ENCODE measurements at places on chromosomes 2 and 18.

- DNase-seq, result no peak
Measured at GRCh38 chr2:234269769-234270204, 219.3 kb downstream of the SPP2 start.

- DNase-seq, result no peak
Measured at GRCh38 chr2:84288293-84288692, 170.8 kb downstream of the SUCLG1 start.

DNA sequence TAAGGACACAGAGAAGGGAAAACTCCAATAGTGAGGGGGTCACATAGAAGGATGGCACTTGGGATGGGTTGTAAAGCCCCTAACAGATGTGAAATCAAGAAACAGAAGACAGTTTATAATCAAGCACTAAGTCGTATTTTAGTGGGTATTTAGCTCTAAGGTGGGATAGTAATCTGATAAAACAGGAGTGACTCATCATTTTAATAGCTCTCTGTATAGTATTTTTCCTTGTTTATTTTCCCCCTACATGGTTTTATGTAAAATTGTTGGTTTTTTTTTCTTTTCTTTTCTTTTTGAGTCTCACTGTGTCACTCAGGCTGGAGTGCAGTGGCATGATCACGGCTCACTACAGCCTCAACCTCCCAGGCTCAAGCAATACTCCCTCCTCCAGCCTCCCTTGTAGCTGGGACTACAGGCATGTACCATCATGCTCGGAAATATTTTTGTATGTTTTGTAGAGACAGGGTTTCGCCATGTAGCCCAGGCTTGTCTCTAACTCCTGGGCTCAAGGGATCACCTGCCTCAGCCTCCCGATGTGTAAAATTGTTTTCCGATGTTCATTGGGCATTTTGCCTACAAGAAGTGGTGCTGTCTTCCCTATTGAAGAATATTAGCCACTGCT lies 142.6 kb upstream of the SERPINE2 start:
- DNase-seq, result no peak

GRCh38 chr18:6509417-6509816 lies 94.7 kb upstream of the L3MBTL4 start:
- DNase-seq, result no peak

DNA sequence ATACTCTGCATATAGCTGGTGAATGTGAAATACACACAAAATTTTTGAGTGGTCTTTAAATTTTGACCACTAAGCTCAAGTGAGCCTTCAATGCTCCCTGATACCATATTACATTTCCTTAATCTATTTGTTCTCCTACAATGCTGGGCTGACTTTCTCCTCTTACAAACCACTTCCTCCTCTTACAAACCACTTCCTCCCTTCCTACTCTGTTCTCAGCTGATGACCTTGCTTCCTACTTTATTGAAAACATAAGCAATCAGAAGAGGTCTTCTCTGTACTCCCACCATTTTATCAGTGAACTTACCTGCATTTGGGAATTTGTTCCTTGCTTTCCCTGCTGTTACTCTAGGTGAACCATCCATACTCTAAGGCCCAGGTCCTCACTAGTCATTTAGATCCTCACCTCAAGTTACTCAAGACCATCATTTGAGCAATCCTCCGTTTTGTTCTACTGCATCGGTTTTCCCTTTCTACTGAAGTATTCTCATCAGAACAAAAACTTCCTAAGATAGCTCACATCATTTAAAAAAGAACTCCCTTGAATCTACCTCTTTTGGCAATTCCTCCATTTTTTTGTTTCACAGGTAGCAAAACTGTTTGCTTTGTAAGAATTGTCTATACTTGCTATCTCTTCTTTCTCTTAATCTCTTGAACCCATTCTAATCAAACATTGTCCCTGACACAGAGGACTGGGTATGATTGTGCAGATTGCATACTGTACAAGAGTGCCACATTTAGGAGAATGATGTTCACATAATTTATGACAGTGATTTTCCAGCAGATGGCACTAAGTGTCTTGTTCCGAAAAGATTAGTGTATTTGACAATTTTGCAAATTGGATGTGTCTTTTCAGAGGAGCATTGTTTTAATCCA lies 96.5 kb downstream of the EPB41L5 start:
- peak; percentile 31 for DNase-seq

GRCh38 chr2:239776436-239777005 lies 248.6 kb downstream of the NDUFA10 start:
- DNase-seq, result no peak

- DNase-seq, result no peak
Measured at GRCh38 chr2:224146356-224147160, 107.5 kb upstream of the SERPINE2 start.

DNA sequence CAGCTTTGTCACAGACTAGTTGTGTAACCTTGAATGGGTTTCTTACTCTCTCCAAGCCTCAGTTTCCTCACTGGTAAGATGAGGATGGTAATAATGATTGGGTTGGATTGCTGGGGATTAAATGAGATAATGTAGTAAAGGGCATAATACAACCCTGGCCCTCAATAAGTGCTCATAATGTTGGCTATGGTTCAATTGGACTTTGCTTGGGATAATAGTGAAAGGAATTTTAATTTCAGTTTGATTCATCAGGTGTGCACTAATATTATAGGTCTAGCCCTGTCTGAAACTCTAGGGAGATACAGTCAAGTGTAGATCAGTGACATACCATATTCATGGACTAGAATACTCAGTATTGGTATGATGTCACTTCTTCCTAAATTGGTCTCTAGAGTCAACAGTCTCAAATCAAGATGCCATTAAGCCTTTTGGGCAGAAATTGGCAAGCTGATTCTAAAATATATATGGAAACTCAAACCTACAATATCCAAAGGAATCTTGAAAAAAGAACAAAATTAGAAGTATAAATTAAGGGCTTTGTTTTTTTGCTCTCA lies 161.4 kb downstream of the SMAD7 start:
- DNase-seq, result no peak

DNA sequence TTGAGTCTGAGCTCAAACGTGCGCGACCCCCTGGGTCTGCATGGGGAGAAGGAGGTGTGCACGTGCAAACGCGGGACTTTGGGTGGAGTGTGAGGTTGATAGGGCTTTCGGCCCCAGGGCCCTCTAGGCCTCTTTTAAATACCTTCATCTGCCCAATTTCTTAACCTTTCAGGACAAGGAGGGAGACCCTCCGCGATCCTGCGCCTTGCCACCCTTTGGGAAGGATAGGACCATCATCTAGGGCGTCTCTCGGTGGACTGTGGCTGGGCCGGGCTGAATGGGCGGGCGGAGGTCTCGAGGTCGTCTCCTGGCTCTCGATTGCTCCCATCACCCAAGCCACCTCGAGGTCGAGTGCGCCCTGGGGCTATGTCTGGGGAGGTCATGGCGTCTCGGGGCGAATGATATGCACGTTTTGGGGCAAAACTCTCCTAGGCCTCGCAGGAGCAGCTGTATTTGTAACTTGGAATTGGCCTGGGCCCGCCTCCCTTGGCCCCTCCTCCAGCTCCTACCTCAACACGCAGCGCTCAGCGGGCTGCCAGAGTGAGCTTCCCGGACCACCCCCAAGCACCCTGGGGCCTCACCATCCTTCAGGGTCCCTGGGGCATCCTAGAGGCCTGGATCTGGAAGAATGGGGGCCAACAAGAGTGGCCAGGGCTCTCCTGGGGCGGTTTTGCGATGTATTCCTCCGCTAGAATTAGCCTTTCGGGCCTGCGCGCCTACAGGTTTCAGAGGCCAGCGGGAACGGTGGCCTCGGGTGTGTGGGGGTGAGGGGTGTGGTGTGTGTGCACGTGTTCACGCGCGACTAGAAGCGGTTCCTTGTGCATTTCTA lies 8.7 kb upstream of the SIX3 start:
- DNase-seq, result no peak

DNA sequence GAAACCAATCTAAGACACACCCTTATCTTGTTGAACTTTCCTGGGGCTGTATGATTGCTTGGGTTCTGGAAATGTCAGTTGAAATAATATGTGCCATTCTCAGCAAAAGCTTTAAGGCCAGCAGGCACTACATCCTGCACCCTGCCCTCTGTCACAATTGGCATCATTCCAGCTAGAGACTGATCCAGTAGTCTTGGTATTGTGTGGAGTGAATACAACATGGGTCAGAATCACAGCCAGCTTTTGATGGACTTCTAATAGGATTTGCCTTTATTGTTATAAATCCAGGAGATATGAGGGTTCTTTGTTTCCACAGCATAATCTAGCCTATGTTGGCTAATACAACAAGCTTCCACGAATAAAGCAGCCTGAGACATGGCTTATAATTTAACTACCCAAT lies 617.0 kb upstream of the CDH2 start:
- no peak for DNase-seq

GRCh38 chr18:59715966-59716369 lies 18.7 kb upstream of the CCBE1 start:
- DNase-seq, result no peak

Measured in muscle of arm (tissue), 14 donors.